Stimulated activated CD8-positive, alpha-beta memory T cell treated with anti-CD3 and anti-CD28 coated beads, Interleukin-12 subunit alpha, Interleukin-12 subunit beta, amount 100 ng/mL, for 1 hour (primary cell): ENCODE measurements at places on chromosomes 5 and 9.

GRCh38 chr5:82639393-82640144 lies 361.4 kb upstream of the RPS23 start:
- DNase-seq = no peak

DNA sequence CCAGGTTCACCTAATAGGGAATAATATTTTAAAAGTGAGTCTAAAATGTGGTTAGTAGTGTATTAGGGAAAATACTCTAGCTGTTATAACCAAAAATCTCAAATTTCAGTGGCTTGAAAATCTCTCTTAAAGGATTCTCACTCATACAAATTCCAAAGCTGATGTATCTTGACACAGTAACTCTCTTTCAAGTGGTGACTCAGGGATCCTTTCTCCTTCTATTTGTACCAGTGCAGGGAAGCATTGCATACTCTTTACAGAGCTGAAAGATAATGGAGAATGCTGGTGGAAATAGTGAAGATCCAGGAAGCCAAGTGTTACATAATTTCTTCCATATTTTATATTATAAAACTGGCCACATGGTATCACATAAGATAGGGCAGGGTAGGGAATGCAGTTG lies 560.2 kb upstream of the CDH9 start:
- DNase-seq = no peak

DNA sequence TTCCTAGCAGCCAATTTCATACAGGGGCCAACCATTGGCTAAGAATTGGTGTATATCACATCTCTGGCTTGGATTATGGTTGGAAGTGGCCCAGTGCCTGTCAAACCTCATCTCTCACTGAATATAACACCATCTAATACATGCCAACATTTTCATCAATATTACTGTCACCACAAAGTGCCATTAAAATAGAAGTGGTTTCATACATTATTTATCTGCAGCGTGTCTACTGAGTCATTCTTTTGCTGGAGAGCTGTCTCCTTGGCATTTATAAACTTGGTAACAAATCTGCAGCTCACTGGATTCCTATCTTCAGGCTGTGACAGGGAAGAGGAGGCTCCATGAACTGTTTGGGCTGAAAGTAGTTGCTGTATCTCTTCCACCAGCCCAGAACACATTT lies 70.9 kb downstream of the PTTG1 start:
- DNase-seq = no peak

DNA sequence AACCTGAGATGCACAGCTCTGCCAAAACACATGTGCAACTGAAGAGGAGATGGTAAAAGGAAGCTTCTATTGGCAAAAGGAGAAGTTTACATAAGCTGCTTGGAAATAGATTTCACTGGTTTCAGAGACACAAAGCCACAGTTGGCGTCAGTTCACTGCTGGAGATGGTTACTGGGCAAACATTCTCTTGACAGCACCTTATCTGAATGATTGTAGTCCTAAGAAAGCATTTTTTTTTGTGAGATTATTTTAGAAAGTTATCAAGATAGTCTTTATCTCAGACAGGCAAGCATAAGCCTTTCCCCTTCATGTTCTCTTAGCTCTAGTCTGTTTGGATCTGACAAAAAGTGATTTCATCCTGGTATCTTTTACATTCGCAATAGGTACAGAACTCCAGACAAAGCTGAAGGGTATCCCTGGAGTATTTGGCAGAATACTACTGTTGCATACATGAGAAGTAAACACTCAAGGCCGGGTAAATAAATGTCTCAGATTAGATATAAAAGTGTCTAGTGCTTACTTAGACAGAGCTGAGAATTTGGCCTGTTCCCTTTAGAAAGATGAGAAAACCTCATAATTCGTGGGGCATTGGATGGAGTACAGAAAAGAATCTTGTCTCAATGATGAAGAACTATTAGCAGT lies 1668.0 kb upstream of the NUDT12 start:
- DNase-seq = no peak

DNA sequence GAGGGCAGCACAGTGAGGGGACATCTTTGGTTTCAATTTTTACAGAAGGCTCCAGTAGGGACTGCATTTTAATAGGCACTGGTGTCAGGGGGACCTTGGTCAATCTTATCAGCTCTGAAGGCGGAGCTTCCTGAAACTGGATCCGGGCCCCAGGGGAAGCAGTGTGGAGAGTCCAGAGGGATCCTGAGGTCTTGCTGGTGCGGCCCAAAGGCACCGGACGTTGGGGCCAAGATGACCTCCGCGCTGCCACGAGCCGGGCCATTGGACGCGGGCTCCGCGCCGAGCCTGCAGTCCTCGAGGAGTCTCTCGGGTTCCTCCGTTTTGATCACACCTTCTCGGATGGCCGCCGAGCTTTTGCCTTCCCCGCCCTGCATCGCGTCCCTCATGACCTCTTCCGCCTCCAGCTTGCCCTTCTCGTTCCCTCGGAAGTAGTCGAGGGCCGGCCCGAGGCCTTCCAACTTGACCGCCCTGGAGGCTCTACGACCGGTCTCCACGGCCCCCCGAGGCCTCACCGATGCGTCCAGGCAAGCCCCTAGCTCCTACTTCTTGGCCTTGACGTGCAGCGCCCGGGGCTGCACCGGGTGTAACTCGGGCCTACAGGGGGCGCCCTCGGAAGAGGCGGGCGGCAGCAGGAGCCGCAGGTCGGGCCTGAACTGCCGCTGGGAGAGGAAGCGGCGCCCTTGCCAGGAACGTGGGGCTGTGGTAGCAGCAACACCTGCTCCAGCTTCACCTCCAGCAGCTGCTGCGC lies 18.8 kb downstream of the C5orf52 start:
- DNase-seq = no peak

DNA sequence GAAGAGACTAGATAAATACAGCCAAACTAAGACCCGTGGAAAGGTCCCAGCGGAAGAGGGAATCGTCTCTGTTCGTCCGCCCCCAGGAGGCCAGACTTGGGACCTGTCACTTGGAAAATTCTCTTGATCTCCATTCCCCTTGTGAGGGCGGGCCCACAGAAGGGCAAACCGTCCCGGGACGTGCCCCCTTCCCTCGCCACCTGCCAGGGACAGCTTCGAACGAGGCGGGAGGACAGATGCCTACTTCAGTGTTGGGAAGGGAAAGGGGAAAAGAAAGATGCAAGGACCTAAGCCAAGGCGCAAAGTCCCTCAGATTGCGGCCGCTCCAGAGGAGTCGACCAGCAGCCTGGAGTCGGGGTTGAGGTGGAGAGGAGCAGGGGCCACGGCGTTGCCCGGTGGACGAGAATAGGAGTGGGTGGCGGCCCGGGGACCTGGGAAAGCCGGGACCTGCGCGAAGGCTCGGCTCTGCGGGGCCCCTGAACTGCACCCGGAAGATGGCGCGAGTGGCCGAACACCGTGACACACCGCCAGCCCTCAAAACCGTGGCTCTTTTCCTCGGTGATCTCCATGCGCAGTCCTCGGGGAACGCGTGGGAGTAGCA lies 4.4 kb upstream of the EBF1 start:
- no peak for DNase-seq

- DNase-seq = no peak
These were observed 191.7 kb downstream of the FSTL4 start for GRCh38 chr5:133420440-133421301.

DNA sequence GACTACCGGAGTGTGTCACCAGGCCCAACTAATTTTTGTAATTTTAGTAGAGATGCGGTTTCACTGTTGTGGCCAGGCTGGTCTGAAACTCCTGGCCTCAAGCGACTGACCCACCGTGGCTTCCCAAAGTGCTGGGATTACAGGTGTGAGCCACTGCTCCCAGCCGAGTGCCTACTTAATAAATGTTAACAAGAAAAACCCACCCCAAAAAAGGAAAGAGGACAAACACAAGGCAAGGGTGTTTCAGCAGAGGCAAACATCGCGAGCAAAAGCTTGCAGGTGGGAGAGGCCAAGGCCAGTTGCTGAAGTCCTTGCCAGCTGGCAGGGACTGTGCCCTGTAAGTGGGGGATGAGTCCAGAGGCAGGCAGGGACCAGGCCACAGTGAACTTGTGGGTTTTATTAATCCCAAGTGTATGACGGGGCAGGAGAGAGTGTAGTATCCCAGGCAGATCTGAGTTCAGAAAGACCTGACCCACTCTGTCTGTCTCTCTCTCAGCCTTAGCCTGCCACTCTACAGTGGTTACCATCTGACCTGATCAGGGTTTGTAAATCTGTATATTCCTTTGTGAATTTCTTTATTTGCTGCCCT lies 6.4 kb upstream of the FPGS start:
- no peak for DNase-seq

- no peak for DNase-seq
These were observed 16.3 kb upstream of the SHB start for GRCh38 chr9:38085308-38085707.

GRCh38 chr5:54309691-54310432 lies 511 bp downstream of the ARL15 start:
- DNase-seq = no peak

- DNase-seq = no peak
These were observed 4.2 kb downstream of the DHX29 start for GRCh38 chr5:55303238-55303690.

DNA sequence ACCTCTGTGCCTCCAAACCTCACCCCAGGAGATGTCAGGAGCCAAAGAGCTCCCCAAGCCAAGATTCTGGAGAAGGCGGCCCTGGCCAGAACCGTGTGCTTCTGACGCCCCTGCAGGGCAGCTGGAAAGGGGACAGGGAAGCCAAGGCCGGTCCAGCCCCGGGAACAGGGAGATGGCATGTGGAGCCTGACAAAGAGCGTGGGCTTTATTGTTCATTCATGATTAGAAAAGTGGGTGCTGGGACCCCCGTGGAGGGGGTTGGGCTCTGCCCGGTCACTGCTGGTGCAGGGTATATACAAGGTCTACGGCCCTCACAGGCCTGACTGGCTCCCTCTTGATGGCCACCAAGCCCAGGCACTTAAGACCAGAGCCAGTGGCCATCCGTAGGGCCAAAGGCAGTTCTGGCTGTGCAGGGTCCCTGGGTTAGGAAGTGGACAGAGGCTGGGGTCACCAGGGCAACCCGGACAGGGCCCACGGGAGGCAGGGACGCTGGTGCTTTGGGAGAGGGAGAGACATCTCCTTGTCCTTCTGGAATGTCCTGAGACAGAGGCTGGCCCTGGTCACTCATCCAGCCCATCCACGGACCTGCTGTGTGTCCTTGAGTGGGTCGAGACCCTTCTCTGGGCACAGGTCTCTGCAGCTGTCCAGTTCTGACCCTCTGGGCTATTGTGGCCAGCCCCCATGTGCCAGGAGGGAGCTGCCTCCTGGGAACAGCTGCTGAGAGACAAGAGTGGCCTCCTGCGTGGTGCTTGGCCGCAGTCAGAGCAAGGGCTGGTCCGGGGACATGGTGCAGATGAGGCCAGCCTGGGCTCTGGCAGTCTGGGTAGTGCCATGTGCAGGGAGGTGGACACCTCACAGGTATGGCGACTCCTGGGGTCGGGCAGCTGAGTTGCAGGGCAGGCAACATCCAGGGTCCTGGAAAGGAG lies 12.5 kb downstream of the NINJ1 start:
- no peak for DNase-seq

DNA sequence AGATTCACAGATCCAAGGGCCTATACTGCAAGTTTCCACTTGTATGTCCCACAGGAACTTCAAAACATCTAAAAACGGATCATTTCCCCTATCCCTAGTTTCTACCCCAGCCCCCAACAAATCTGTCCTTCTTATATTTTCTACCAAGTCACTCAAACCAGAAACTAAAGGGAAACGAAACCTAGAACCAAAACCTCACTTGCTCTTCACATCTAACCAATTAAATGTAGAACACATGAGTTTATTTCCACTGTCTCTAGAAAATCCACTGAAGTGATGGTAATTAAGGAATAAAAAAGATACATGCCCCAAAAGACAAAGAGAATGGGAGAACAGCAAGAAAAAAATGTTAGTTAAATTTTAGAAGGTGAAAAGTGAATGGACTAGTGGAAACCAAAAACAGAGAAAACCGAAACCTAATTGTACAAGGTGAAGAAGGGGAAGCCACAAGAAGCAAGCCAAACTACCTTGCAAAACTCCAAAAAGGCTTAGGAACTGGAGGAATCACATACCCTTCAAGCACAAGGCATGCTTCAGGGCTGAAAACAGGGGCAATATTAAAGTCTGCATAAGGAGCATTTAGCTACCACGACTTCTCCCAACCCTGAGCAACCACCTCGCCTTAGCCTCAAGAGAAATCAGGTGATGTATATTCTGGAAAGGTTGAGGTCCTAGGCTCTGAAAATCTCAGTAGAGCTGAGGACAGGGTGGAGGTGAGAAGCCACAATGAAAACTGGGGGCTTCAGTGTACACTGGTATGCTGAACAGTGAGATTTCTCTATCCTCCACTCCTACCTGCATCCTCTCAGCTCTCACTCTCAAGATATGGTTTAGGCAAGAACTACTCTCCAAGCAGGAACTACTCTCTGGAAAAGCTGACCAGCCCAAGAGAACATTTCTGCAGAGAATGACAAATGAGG lies 11.1 kb downstream of the SMU1 start:
- no peak for DNase-seq

- DNase-seq = no peak
These were observed 100.7 kb upstream of the IL7R start for GRCh38 chr5:35755966-35756365.

DNA sequence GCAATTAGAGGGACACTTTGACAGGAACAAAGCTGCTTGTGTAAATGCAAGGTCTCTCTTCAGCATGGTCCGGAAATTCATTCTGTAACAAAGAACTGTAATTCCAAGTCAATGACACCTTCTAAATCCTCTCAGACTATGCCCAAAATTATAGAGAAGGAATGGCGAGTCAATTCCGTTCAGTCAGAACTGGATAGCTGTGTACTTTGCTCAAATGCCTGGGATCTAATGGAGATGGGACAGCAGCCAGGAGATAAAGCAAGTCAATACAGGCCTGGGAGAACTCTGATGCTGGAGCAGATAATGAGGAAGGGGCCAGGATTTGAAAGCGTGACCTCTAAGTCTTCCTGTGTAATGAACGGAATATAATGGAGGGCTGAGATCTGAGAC lies 96.4 kb upstream of the SPRY4 start:
- no peak for DNase-seq

GRCh38 chr5:150618588-150619281 lies 21.7 kb upstream of the SYNPO start:
- DNase-seq = no peak

DNA sequence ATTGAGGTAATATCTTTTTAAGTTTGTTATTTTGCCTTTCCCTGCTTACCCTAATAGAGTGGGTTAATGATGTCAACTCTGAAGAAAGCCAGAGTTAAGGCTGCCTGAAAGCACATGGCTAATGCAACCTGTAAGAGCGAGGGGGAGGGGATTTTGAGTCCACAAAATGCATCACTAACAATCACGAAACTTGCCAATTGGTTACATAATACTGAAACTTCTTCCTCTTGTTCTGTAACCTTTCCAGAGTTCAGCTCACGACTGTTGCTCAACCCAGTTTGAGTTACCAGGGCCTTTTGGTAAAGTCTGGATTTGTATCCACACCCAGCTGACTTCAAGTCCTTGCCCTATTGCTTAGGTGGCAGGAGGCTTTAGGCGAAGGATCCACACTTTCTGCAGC lies 308.8 kb downstream of the EFNA5 start:
- no peak for DNase-seq
